ENCODE measurements at places on chromosomes 6 and 20. TPM values are rescaled to one million over a fixed set of nuclear protein-coding genes. Genes with fewer than 3 reads are reported as not detected.

- H3K36me3 ChIP-seq, result no peaks in the 10 kb centered on the region
- H3K27me3 ChIP-seq, result no peaks in the 10 kb centered on the region
- H3K4me1 ChIP-seq, result no peaks in the 10 kb centered on the region
- H3K4me3 ChIP-seq, result no peak overlapping the region
- DNase-seq, result no peak
- no peak overlapping the region for H3K27ac ChIP-seq
These were observed 506.8 kb upstream of the CITED2 start for GRCh38 chr6:139881236-139881635.

DNA sequence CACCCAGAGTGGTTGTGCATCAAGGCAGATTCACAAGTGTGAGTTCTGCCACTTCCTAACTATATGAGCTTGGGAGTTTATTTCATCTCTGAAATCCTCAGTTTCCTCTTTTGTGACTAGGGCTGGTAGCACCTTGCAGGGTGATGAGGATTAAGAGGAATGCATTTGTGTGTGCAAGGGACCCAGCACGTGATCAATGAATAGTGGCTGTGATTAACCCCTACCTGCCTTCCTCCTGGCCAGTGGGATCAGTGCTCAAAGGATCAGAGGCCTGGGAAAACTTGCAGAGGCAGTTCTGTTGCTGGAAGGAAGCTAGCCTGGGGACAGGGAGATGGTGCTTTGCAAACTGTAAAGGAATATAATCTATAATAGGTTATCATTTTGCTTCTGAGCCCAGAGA is 7.3 kb downstream of the SDC4 start:
- H3K4me3 ChIP-seq, result peak overlapping the region; percentile 84
- H3K27ac ChIP-seq, result peak overlapping the region; percentile 87
- H3K4me1 ChIP-seq, result peaks cover 77% of the 10 kb centered on the region
- no peaks in the 10 kb centered on the region for H3K27me3 ChIP-seq
- no peak for DNase-seq

GRCh38 chr20:46962452-46963195 is 68.0 kb downstream of the EYA2 start:
- no peaks in the 10 kb centered on the region for H3K27me3 ChIP-seq
- H3K36me3 ChIP-seq, result no peaks in the 10 kb centered on the region
- no peak overlapping the region for H3K27ac ChIP-seq
- H3K4me3 ChIP-seq, result no peak overlapping the region
- no peaks in the 10 kb centered on the region for H3K4me1 ChIP-seq

UBE2C gene
- 0.31 TPM for polyA plus RNA-seq

RNF144B gene
- polyA plus RNA-seq, result 1.7 TPM

POM121L2 gene
- polyA plus RNA-seq, result 0.02 TPM

BMP7 gene
- 0.33 TPM for polyA plus RNA-seq

HEBP2 gene
- polyA plus RNA-seq, result 18.8 TPM

ARMC12 gene
- polyA plus RNA-seq, result 2.2 TPM

LAMA4 gene
- 5.2 TPM for polyA plus RNA-seq
